ENCODE measurements at places on chromosomes 13 and 19. TPM values are rescaled to one million over a fixed set of nuclear protein-coding genes. Genes with fewer than 3 reads are reported as not detected.

GRCh38 chr19:6057651-6058517 lies 52.4 kb downstream of the RFX2 start:
- no peak for DNase-seq

DNA sequence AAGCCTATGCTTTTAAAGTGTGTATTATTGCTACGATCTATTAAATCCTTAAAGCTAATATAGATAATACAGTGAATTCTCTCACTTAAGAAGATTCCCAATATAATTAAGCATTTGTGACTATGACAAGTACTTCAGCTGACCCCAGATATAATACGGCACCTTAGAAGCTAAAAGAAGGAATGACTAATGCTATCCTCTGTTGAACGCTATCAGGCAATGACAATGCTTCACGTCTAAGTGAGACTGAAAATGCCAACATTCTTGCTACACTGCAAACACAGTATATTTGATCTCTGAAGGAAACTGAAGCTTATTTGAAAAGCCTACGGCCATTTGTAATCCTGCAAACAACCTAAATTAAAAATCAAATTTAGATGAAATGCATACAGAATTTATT lies 19.7 kb downstream of the VWA8 start:
- DNase-seq = no peak

The CNMD gene
- total RNA-seq = not detected

The MEIOSIN gene
- not detected for total RNA-seq

DNA sequence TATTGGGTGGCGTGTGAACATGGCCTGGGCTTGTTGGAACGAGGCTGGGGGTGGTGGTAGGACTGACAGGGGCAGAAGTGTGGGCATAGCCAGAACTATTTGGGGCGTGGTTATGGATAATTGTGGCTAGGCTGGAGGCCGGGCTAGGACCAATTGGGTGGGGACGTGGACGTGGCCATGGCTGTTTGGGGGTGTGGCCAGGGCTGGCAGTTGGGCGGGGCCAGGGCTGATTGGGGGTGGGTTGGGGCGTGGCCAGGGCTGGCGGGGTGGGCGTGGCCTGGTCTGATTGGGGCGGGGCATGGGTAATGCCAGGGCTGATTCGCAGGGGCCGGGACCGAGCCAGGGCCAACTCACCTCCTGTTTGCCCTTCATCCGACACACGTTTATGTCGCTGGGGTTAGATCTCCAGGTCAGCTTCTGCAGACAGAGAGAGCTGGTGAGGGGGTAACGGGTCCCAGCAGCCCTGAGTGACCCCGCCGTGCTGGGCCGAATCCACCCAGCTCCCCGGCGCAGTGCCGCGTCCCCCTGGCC lies 2.8 kb downstream of the SEMA6B start:
- DNase-seq = peak; percentile 23

- DNase-seq = no peak
These were observed 5.5 kb upstream of the SULT2A1 start for GRCh38 chr19:47891622-47891922.

The FGF21 gene
- total RNA-seq = not detected

DNA sequence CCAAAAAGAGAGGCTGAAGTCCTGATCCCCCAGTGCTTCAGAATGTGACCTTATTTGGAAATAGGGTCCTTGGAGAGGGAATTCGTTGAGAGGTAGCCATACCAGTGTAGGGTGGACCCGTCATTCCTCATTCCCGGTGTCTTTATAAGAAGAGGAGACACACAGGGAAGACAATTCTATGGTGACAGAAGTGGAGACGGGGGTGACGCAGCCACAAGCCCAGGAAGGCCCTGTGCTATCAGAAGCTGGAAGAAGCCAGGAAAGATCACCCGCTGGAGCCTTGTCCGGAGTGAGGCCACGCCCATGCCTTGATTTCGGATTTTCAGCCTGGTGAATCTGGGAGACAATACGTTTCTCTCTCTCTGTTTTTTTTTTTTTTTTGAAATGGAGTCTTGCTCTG lies 2.6 kb upstream of the MYPOP start:
- DNase-seq = no peak

Data from LHCN-M2 (cell line).